IMR-90 (cell line): ENCODE measurements at places on chromosomes 1 and 21.
A peak's percentile ranks its signal among the peaks of the same experiment; 100 is the strongest.

DNA sequence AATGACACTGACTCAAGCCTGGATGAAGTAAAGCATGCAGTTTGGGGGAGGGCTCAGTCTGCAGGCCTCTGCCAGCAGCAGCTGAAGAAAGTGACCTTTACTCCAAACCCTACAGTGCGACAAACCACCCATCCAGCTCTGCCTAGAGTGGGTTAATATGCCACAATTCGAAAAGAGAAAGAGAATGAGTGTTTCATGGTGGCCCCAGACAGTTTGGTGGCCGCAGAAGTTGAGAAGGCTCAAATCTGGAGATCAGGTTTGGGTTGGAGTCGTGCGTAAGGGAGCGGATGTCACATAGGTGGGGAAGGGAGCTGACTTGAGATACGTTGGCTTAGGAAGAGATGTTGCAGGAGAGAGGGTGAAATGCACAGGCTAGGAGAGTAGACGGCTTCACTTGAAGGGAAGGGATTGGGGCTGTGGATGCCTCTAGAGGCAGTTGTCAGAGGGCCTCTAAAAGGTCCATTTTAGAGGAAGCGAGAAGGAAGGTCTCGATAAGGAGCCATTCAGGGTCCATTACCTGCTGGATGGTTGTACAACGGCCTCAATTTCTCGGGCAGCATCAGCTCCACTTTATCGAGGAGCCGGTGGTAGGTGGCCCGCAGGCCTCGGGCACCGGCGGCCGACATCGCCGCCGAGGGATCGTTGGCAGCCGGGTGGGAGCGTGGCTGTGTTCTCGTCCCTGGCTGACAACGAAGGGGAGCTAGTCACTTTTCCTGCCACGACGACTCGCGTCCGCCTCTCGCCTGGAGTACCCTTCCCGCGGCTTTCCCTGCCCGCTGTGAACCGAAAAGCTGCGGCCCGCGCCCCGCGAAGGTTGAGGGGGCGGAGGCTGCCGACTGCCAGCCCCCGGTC is 1.0 kb upstream of the DCAF6 start:
- DNase-seq: peak; percentile 65

DNA sequence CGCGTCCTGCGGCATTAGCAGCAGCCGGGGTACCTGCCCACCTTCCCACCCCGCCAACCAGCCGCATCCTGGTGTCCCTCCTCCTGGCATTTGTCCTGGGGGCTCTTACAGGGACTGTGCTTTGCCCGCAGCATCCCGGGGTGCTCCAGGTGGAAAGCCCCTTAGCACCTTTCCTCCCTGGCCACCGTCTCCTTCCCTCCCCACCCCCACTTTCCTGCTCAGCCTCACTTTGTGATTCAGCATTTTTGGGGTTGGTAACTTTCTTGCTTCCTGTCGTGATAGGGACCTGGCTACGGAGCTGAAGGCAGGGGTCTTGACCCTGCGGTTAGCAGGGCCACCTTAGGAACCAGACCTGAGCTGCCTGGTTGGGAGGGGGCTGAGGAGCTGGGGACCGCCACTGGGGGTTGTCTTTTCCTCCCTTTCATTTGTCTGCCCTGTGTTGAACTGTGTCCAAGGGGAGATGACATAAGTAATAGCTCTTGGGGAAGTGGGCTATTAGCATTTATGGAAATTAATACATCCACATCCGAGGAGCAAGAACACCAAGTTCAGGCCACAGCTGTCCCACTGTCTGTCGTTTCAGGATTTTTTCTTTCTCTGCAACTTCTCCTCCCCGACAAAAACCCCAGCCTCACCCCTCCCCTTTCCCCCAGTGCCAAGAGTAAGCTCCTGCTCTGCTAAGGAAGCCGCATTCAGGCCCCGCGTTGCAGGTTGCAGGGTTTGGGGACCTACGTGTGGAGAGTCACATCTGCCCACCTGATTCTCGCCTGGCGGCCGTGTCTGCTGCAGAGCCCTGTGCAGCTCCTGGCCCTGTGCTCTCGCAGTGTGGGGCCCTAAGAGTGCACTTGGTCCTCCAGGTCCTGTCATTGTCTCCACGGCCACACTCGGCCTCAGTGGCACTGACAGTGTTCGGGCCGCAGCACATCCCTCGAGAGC is 1.6 kb upstream of the NPHP4 start:
- DNase-seq: no peak

- DNase-seq: no peak
Measured at GRCh38 chr1:213176341-213176740, 125.3 kb downstream of the RPS6KC1 start.

GRCh38 chr1:46173361-46173856 is 1.5 kb upstream of the TSPAN1 start:
- peak; percentile 61 for DNase-seq

DNA sequence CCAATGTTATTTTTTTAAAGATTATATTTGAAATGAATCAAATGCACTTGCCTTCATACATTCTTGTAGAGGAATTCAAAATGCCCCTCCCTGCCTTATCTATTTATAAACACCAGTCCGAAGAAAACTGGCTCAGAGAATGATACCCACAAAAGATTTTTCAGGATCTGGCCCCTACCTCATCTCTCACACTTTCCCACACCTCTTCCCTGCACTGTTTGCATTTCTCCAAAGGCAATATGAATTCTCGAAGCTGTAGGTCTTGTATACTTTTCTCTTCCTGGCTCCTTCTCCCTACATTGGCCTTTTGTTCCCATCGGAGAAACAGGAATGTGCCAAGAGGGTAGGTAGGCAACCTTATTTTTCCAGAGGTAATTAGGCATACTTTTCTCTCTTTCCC is 12.0 kb upstream of the CCDC190 start:
- DNase-seq: no peak

DNA sequence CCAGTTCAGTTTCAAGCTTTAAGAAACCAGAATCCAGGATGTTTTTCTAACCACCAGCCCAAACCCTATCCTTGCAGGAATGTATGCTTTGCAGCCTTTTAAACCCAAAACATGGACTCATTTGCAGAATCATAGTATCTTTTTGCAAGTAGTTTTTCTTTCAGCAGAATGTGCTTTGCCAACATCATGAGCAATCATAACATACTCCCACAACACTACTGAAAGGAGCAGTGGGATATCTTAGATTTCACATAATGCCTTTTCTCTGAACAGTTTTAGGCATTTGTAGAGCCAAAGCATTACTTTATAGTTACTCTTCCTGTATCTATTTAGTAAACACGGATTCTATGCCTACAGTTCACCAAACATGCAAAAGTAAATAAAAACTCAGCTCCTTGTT is 10.0 kb upstream of the SH2D2A start:
- DNase-seq: peak; percentile 34

DNA sequence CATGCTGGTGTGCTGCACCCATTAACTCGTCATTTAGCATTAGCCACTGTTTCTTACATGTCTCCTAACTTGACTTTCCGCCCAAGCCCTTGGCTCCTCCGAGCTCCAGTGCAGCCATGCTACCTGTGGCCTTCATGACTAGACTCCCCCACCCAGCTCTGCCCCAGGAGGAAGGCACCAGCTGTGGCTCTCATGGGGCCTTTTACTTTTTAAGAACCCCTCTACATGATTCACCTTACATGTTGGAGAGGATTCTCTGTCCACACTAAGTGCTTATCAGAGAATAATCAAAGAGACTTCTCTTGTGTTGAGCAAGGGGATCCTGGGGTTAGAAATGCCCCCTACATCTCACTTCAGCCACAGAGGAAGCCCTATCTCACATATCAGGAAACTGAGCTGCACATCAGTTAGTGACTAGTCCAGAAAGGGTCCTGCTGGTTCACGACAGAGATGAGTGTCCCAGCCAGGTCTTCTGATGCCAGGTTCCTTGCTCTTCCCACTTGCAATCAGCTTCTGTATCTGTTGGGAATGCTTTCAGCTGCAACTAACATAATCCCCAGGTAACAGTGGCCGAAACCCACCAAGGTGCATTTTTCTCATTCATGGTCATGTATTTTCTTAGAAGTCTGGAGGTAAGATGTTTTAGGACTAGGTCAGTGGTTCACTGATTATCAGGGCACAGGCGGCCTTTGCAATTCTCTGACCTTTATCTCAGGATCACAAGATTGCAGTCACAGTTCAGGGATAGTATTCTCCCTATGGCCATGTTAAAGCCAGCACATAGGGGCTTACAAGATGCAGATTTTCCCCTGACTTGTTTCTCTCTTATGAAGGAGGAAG is 45.9 kb downstream of the KLHDC7A start:
- DNase-seq: no peak

GRCh38 chr1:190262538-190262937 is 215.1 kb downstream of the BRINP3 start:
- no peak for DNase-seq

- peak; percentile 100 for DNase-seq
Measured at GRCh38 chr1:218496561-218496960, 151.4 kb downstream of the TGFB2 start.

DNA sequence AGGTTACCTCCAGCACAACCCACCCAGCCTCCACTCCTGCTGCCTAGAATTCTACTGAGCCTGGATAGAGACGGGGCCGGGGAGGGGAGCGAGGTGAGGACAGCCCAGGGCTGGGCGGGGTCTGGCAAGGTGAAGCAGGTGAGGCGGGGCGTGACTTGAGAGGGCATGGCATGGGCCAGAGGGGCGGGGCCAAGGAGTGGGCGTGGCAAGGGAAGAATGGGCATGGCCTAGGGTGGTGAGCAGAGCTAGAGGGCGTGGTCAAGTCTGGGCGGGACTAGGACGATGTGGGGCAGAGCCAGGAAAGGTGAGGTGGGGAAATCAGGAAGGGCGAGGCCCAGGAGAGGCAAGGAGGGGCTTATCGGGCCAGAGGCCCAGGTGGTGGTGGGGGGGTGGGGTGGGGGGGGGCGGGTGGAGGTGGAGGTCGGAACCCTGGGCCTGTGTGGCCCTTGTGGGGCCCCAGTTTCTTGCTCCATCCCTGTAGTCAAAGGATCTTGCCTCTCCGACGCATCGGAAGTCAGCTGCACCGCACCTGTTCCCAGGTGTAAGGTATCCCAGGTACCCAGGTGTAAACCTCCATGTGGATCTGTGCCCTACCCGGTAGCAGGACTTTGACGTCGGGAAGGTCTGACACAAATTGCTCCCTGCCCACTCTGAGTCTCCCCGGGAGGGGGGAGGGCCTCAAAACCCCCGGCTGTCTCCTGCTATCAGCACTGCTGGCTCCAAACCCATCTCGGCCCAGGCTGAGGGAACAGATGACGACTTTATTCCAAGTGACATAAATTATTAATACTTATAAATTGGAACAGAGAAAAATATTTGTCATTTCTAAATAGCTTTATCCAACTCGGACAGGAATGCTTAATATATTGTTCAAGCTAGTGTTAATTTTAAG is 32.9 kb upstream of the UTS2 start:
- DNase-seq: no peak

GRCh38 chr1:57799490-57800115 is 375.7 kb upstream of the DAB1 start:
- DNase-seq: no peak
